HAP-1 (cell line): ENCODE measurements at places on chromosomes 3 and 15.

GRCh38 chr3:33089515-33089914, 7.4 kb downstream of the GLB1 start:
- DNase-seq, result no peak

GRCh38 chr3:151278230-151278629, at the start of gene P2RY14:
TSS of gene P2RY14 (minus strand) at chr3:151278542. CDS start at chr3:151214316, 64,226 bp downstream.
- no peak for DNase-seq

DNA sequence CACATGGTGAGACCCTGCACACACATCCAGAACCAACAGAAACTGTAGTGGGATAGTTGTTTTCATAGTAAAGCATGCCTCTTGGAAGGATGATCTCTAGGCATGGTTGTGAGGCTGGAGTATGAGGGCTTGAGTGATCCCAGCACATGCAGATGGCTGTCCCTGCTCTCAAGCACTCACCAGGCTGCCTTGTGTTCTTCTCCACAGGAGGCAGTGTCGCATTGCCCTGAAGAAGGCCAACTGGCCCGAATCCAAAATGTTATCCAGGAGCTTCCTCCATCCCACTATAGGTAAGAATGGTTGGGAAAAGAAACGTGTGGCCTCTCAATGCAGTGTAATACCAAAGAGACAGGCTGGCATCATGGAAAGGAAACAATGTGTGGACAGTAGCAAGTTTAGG, 82.7 kb downstream of the TMEM39A start:
- DNase-seq, result no peak

GRCh38 chr15:32838820-32839219, 121.0 kb downstream of the GREM1 start:
- no peak for DNase-seq

GRCh38 chr3:165532851-165533250, 304.4 kb downstream of the BCHE start:
- no peak for DNase-seq

DNA sequence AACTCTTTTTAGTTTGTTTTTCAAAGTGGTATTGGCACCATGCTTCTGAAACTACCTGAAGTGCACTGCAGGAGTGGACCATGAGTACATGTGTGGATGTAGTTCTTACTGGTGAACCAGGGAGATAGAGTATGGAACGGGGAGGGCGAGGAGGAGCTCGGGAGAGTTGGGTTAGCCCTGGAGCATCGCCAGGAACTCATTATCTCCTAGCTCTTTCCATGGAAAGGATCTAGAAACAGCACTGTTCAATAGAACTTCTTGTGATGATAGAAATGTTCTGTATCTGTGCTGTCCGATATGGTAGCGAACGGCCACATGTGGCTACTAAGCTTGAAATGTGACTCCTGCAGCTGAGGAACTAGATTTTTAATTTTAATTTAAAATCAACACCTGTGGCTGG, 47.3 kb downstream of the VGLL4 start:
- no peak for DNase-seq

- no peak for DNase-seq
Observed at GRCh38 chr15:31230630-31231485, 95.8 kb upstream of the KLF13 start.

- no peak for DNase-seq
Observed at GRCh38 chr3:182487611-182488010, 305.7 kb upstream of the ATP11B start.

GRCh38 chr15:31265871-31266711, 60.5 kb upstream of the KLF13 start:
- no peak for DNase-seq

- no peak for DNase-seq
Observed at GRCh38 chr15:29945943-29946596, 123.8 kb upstream of the TJP1 start.

DNA sequence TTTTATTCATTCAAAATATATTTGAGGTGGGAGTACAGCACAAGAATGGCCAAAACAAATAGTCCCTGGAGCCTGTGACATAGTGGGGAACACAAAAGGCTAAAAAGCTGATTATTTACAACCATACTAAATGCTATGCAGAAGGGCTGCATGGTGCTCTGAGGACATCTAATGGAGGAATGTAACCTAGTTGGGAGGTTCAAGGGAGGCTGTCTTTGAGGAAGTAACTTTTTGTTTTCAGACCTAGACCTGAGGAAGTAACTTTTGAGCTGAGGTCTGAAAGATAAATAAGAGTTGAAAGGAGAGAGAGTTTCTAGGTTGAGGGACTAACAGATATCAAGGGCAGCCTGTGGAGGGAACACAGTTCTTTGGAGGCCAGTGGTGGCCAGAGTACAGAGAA, 34.8 kb upstream of the RASA2 start:
- DNase-seq, result no peak

- no peak for DNase-seq
Observed at GRCh38 chr15:73317651-73318462, 50.9 kb downstream of the HCN4 start.

GRCh38 chr15:101250341-101250831, 1.5 kb downstream of the CHSY1 start:
- peak; percentile 74 for DNase-seq

DNA sequence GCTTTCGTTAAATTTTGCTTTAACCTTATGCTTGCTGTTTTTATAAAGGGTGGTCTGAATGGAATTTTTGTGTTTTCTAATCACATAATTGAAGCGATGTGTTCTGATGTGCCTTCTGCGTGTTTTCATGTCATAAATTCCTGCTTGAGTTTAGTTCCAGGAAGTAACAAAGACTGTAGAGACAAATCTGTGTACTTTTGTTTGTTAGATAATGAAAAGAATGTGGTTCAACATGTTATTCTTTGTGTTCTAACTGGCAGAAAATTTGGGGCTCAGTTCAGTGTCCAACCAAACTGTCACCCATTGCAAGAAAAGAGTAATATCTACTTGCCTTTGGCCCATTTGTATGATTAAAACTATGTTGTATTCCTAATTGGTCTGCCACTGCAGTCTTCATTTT, 324.0 kb downstream of the DIPK2A start:
- DNase-seq, result peak; percentile 44

DNA sequence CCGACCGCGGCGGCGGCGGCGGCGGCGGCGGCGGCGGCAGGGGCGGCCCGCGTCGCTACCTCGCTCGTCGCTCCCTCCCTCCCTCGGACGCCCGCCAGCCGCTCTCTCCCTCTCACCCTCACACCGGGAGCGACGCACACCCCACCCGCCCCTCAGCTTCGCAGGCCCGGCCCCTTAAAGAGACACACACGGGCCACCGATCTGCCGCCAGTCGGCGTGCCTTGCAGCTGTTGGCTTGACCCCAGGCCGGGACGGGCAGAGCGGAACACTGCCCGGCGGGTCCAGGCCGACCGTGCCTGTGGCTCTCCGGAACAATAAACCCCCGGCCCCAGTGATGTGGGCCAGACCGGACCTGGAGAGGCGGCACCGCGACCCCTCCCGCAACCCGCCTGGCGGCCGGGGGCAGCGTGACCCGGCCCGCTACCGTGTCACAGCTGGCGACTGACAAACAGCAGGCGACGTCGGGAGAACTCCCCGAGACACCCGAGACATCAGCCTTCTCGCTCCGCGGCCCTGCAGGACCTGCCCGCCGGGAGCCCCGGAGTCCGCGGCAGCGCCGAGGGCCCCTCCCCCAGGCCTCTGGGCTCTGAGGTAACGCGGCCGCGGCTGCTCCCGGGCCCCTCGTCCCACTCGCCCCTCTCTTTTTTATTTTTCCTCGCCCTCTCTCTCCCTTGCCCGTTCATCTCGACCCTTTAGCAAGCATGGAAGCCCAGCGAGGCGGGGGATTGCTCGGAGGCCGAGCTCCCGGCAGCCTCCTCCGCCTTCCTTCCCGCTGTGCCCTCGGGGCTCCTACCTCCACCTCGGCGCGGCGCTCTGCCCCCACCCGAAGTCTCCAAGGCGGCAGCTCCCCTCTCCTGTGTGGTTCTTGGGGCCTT, at the start of gene SETD2:
Gene SETD2, minus strand, starts transcription at position 107 of the 875 bp plus-strand sequence. CDS start 189 bp downstream, outside the sequence.
- DNase-seq, result peak; percentile 97

- no peak for DNase-seq
Observed at GRCh38 chr3:127495821-127496655, 94.5 kb downstream of the TPRA1 start.

DNA sequence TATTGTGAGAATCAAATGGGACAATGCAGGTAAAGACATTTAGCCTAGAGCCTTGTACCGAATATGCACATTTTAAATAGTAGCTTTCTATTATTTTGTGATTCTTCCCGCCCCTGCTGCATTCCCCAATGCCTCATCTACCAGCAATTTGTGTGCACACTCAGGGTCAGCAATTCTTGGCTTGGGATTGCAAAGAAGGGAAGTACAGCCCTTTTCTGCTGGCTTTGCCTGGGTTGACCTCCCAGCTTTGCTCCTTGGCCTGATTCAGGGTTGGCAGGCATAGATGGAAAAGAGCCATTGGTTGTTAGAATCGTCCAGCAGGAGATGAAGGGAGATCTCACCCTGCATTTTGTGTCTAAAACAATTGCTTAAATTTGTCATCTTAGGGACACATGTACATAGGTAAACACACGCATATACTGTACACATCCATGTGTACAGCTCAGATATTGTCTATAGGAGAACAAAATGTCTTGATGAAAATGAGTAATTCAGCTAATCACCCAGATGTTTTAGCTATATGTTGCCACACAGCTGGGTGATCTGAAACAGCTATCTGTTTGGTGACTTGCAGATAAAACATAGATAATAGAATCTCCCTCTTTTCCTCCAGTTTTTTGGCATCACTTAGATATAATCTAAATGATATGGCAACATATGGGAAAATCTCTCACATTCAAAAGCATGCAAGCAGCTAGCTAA, 340.9 kb upstream of the TBL1XR1 start:
- peak; percentile 18 for DNase-seq

- peak; percentile 40 for DNase-seq
Observed at GRCh38 chr3:78507196-78507984, 1260.4 kb downstream of the ROBO1 start.
